Femur (tissue), 1 donor: ENCODE measurements at places on chromosomes 16 and 17.

DNA sequence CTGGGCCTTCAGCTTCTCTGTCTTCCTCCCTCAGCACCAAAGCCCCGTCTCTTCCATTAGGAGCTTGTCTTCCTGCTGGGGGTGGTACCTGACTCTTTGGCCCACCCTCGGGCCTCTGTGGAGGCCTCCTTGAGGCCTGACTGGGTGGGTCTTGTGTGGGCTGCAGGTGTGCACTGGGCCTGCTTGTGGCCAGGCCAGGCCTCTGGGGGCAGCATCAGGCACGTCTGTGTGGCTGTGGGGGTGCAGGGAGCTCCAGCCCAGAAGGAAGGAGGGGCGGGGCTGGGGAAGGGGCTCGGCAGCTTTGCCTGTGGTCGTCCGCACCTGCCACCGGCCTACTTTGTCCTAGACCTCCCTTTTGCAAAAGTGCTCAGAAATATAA, 7.0 kb downstream of the PIGQ start:
- DNase-seq, result no peak

DNA sequence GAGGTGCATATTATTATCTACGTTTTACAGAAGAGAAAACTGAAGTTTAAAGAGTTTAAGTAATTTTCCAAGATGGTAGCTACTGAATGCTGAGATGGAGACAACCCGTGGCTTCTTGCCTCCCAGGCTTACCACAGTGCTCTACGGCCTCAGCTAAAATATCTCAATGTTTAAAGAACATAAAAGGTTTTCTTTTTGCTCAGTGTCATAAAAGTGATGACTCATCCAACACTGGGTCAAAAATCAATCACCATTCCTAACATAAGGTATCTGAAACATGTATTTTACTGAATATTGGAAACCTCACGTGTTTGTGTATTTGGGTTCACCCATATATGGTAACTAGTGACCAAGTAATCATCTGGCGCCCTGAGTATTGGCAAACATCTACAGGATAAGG, 18.4 kb downstream of the ABCA9 start:
- DNase-seq, result no peak

- no peak for DNase-seq
These were observed 18.4 kb upstream of the PRKCA start for GRCh38 chr17:66283971-66284370.

- no peak for DNase-seq
These were observed 411.7 kb downstream of the UTP18 start for GRCh38 chr17:51672065-51672464.

GRCh38 chr17:67032985-67033384, 11.4 kb upstream of the CACNG1 start:
- DNase-seq, result no peak

GRCh38 chr17:49210158-49211029, at the start of the genes ABI3 and GNGT2:
Gene ABI3 (plus strand): TSS chr17:49210707. CDS start chr17:49210725, 18 bp downstream.
Gene GNGT2 (minus strand): TSS chr17:49210574. CDS start chr17:49207422, 3,152 bp downstream.
- DNase-seq, result peak; percentile 64

GRCh38 chr17:42191275-42191608, 3.1 kb downstream of the GHDC start:
- no peak for DNase-seq

- DNase-seq, result no peak
These were observed 7.2 kb upstream of the EMP2 start for GRCh38 chr16:10587622-10588021.

GRCh38 chr16:18958621-18959029, 25.1 kb upstream of the TMC7 start:
- DNase-seq, result no peak

DNA sequence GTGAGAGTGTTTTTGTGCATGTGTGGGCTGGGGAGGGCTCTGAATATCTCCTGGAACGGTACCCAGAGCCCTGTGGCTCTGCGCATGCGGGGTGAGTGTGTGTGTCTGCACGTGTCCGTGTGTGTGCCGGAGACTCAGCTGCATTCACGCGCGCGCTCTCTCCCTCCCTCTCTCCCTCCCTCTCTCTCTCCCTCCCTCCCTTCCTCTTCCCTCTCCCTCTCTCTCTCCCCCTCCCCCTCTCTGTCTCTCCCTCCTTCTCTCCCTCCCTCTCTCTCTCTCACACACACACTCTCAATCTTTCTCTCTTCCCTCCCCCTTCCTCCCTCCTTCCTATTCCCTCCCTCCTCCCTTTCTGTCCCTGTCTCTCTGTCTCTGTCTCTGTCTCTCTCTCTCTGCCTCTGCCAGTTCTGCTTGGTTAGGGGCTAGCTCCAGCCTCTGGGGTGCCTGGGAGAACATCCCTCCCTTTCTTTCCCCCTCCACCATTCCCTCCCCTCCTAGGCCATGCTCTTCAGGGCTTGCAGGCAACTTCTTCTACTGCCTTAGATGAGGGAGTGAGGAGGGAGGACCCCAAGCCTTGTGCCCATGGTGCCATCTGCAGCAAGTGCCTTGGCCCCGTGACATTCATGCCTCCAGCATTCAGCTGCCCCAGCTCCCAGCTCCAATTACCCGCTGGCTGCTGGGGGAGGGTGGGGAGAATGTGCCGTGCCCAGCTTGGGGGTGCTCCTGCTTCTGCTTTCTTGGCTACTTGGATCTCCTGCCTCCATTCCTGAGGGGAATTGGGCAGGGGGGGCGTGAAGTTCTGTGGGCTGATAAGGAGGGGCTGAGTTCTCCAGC, 6.4 kb downstream of the THRA start:
- DNase-seq, result peak; percentile 94

GRCh38 chr16:54030451-54030850, 256.1 kb downstream of the IRX3 start:
- no peak for DNase-seq

DNA sequence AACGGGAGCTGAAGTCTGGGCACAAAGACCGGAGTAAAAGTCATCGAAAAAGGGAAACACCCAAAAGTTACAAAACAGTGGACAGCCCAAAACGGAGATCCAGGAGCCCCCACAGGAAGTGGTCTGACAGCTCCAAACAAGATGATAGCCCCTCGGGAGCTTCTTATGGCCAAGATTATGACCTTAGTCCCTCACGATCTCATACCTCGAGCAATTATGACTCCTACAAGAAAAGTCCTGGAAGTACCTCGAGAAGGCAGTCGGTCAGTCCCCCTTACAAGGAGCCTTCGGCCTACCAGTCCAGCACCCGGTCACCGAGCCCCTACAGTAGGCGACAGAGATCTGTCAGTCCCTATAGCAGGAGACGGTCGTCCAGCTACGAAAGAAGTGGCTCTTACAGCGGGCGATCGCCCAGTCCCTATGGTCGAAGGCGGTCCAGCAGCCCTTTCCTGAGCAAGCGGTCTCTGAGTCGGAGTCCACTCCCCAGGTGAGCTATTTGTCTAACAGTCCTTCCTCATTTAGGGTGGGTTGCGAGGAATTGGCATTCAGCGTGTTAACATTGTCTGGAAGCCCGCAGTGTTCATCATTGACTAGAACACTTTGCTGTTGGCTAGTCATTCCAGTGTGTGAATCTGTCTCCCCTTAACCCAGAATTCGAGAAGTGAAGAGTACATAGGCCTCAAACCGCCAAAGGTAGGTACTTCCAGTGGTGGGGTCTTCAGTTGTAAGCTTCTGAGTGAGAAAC, 1.5 kb downstream of the CDK12 start:
- peak; percentile 22 for DNase-seq

GRCh38 chr17:77320044-77320440, 179.3 kb downstream of the SEC14L1 start:
- DNase-seq, result peak; percentile 58

DNA sequence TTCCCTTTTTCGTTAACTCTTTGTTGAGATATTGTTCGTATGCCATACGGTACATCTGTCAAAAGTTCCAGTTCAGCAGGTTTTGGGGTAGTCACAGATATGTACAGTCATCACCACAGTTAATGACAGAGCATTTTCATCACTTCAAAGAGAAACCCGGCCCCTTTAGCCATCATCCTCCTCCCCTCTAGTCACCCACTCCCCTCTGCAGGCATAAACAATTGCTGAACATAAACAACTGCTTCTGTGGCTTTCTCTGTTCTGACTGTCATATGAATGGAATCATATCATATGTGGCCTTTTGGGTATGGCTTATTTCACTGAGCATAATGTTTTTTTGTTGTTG, 59.3 kb downstream of the RNF213 start:
- DNase-seq, result no peak

- DNase-seq, result no peak
These were observed 16.5 kb downstream of the ZNF18 start for GRCh38 chr17:11980813-11981212.

- DNase-seq, result peak; percentile 33
These were observed 1.1 kb downstream of the ABAT start for GRCh38 chr16:8675183-8676159.

DNA sequence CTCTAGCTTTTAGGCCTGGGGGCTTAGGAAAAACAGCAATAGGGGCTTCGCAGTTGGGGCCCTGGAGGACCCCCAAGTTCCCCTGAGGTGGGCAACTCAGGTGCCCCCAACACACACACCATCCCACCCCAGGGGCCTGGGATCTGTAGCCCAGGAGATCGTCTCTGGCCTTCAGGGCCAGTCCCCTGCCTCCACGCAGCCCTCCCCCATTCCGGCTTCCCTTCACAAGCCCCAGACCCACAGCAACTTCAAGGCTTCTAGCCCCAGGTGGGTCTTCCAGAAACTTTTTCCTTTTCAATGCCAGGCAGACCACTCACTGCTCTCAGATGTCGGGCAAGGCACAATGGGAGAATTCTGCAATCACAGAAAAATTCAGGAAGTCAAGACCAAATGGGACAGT, 79.4 kb downstream of the C16orf78 start:
- no peak for DNase-seq

DNA sequence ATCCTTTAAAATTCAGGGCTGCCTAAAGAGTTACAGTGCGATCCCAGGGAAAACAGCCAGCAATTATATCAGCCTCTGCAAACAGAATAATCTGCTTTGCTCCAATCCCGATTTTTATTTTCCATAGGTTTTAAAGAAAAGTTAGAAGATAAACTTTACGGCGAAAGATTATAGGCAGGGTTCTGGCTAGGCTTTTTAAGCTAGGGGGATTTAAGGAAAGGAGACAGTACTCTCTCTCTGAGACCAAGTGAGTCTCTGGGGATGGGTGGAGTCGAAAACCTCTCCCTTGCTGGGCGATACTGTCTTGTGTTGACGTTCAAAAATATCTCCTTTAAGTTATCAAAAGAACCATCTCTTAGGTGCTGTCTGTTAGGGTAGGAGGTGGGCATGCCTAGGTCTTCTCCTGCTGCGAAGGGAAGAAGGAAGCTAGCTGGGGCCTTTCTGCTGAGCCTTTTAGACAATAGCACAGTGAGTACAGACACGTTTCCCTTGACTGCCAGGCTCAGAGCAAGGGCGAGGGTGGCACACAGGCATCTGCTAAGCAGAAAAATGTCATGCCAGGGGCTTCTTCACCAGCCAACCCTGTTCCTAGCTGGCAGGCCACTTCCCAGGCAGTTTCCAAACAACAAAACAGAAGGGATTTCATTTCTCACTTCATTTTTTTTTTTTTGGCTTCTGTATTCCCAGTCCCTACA, 167.9 kb upstream of the MAF start:
- DNase-seq, result no peak

GRCh38 chr17:38403491-38403890, 24.8 kb upstream of the ARHGAP23 start:
- no peak for DNase-seq

DNA sequence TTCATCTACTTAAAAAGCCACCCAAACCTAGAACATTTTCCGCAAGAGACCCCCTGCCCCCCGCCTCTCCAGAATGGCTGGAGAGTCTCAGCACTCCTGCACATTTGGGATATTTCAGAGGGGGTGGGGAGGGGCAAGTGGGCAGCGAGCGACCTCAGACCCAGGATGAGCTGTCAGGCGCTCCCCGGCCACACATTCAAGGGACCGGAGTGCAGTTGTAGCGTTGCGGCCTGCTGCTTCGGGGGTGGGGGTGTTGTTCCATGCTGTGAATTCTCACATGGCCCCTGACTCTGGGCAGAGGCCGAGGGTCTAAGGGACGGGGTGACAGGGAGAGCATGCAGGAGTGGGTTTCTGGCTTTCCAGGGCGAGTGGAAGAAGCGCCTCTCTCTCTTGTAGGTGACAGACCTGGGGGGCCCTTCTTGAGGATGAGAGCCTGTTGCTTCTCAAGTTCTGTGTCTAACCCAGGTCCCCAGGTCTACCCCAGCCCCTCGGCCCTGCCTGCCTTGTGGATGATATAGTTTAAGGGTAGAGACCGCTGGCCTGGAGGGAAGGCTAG, 231.2 kb downstream of the SEC14L1 start:
- DNase-seq, result peak; percentile 52

GRCh38 chr17:1532836-1533602, 16.6 kb upstream of the INPP5K start:
- no peak for DNase-seq

DNA sequence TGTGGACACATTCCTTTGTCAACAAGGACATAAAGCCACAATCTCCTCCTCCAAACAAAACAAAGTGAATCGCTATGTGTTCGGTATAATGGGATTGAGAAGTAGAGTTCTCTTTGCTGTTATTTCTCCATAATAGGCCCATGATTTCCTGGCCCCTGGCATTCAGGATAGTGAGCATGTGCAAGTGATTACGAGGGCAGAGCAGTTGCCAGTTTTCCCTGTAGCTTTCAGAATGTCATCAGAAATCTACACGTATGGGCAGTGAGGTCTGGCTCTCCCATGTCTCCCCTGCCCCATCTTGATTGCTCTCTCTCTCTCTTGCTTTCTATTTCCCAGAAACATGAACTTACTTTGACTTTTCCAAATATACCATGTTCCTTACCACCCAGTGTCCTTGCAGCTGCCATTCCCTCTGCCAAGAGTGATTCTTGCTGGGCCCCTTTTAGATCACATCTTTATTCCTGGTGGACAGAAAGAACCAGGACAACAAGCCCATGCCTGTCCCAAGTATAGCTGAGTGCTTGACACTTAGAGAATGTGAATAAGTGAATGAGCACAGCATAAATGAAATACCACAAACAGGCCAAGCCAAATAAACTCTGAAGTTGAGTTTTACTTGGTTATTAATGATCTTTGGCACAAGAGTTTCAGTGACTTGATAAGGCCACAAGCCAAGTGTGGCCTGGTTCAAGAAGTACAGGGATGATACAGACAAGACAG, 273.1 kb downstream of the CDH13 start:
- no peak for DNase-seq

- no peak for DNase-seq
These were observed 34.2 kb downstream of the ITGAE start for GRCh38 chr17:3766779-3767178.

DNA sequence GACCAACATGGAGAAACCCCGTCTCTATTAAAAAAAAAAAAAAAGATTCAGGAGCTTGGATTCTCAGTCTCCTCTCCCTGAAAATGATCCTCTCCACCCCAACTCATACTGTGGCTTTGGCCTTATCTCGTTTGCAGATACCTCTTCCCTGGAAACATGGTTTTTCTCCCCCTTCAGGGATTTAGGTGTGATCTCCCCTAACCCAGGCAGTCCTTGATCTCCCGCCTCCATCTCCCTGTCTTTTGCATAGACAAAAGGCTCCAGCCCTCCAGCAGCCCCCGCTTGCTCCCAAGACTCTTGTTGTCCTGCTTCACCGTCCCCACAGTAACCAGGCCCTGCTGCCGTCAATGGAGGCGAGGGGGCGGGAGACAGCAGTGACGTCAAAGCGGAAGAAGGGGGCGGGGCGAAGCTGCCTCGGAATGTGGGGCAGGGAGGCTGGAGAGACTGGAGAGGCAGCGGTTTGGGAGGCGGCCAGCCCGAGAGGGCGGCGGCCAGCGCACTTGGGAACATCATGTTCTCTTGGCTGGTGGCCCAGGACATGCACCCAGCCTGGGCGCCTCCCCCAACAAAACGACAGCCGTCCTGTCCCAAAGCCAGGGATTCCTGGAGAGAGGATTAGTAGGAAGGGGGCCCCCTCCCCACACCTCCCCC, 1.9 kb upstream of the PER1 start:
- DNase-seq, result peak; percentile 100

GRCh38 chr16:25005445-25006306, 9.5 kb downstream of the ARHGAP17 start:
- DNase-seq, result no peak
